ENCODE measurements at places on chromosomes 11 and 22.

GRCh38 chr22:20175597-20175900 lies 24.7 kb upstream of the CCDC188 start:
- H3K4me1 ChIP-seq, result no peaks in the 10 kb centered on the region
- H3K36me3 ChIP-seq, result no peaks in the 10 kb centered on the region
- H3K27me3 ChIP-seq, result peaks cover 4% of the 10 kb centered on the region
- no peak overlapping the region for H3K27ac ChIP-seq
- no peak for DNase-seq

DNA sequence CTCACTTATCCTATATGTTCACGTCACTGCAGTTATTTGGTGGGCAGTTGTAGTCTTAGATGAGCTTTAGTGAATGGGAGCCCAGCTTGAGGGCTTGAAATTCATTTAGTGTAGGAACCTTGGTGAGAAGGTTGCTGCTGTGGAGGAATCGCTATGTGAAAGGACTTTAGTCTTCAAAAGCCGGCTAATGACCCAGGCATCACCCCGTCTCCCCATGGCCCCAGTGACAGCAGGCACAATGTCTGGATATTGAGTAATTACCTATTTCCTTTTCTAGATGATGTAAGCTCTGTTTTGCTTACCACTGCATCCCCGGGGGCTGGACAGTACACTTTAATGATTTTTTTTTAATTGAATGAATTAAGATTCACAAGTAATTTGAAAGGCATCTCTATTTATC lies 283.2 kb downstream of the ST3GAL4 start:
- peaks cover 50% of the 10 kb centered on the region for H3K27me3 ChIP-seq
- no peak for DNase-seq
- no peaks in the 10 kb centered on the region for H3K4me1 ChIP-seq

DNA sequence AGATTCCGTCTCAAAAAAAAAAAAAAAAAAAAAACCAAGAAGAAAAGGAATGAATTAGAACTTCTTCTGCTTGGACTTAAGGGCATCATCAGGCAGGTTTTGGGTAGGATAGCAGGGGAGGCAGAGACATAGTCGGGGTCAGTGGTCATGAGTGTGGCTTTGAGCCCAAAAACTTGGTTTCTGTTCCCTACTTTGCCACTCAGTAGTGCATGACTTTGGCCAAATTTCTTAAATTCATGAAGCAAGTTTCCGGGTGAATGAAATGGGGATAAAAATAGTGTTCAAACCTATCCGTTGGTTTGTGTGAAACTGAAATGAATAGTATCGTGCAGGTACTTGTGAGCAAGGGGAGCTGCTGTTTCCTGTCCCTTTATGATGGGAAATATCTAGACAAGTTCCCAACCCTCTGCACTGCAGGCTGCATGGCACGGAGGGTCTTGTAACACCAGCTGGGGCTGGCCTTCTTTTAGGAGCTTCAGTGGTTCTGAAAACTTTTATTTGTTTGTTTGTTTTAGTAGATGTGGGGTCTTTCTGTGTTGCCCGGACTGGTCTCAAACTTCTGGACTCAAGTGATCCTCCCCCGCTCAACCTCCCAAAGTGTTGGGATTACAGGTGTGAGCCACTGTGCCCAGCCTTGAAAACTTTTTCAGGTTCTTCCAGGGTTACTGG lies 18.4 kb downstream of the NEAT1 start:
- H3K36me3 ChIP-seq, result peaks cover 22% of the 10 kb centered on the region

- DNase-seq, result no peak
- H3K27ac ChIP-seq, result peak overlapping the region; percentile 35
- peaks cover 21% of the 10 kb centered on the region for H3K4me1 ChIP-seq
- H3K27me3 ChIP-seq, result peaks cover 8% of the 10 kb centered on the region
Measured at GRCh38 chr11:65911682-65912568, 6.9 kb downstream of the C11orf68 start.

DNA sequence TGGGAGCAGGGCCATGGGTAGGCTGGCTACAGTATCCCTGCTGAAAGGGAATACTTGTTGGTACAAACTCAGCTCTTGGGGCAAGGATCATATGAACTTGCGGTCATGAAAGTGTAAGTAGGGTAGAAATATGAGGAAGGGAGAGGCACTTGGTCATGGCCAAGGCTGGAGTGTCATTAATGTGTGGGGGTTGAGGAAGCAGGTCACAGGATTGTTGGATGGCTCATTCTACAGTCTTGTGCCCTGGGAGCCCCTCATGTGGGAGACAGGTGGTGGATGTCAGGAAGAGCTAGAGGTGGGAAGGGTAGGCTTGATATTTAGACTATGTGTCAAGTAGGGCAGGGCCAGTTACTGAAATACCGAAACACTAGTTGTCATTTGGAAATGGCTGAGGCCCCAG lies 95.5 kb downstream of the RRM1 start:
- H3K4me1 ChIP-seq, result peaks cover 5% of the 10 kb centered on the region
- H3K27ac ChIP-seq, result no peak overlapping the region
- H3K36me3 ChIP-seq, result no peaks in the 10 kb centered on the region
- no peak for DNase-seq

DNA sequence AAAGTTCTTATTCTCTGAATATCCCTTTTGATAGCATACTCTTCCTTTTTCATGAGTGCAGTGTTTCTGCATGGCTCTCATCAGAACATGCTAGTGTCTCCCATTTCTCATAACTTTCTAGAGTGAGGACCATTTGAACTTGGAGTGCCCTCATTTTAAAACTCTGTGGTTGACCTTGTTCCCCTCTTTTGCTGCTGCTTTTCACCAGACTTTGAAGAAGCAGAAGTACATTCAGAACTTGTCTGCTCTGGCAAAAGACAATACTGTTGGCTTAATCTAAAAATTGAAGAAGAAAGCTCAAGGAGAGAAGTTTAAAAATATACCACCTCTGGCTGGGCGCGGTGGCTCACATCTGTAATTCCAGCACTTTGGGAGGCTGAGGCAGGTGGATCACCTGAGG lies 35.0 kb downstream of the PPARA start:
- peaks cover 26% of the 10 kb centered on the region for H3K4me1 ChIP-seq
- H3K27ac ChIP-seq, result no peak overlapping the region
- no peak for DNase-seq
- H3K4me3 ChIP-seq, result no peak overlapping the region

DNA sequence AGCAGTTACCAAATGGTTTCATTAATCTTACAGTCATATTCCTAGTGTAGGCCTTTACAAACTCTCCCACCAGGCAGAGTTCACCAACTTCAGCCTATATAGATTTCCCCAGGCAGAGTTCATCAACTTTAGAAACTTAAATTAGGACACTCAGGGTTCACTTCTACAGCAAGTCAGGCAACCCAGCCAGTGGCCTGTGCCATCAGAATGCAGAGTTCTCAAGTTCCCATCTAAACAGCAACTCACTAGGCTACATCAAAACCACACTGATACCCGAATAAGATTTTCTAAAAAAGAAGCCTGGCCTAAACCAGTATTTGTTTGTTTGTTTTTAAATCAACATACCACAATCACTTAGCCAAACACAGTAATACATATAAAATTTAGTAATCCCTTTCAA lies 33.7 kb downstream of the PICALM start:
- H3K36me3 ChIP-seq, result peaks cover 16% of the 10 kb centered on the region
- H3K4me3 ChIP-seq, result no peak overlapping the region
- H3K4me1 ChIP-seq, result peaks cover 64% of the 10 kb centered on the region
- no peaks in the 10 kb centered on the region for H3K27me3 ChIP-seq

DNA sequence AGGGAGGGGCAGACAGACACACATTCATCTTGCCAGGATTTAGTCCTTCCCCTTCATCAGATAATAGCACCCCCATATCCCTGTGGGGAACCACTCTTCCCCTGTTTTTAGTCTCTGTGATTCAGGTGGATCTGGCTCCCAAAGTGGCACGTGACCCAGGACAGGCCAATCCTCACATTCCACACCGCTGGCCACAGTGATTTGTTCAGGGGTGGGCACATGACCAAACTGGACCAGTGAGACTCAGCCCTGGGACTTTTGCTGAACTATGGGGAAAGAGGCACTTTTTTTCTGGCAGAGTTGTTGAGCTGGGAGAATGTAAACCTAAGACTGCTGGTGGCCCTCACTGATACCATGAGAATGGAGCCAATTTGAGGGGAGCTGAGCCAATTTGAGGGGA lies 19.1 kb upstream of the KCNJ11 start:
- no peak overlapping the region for H3K4me3 ChIP-seq
- no peak for DNase-seq
- no peaks in the 10 kb centered on the region for H3K4me1 ChIP-seq
- peaks cover 7% of the 10 kb centered on the region for H3K27me3 ChIP-seq

DNA sequence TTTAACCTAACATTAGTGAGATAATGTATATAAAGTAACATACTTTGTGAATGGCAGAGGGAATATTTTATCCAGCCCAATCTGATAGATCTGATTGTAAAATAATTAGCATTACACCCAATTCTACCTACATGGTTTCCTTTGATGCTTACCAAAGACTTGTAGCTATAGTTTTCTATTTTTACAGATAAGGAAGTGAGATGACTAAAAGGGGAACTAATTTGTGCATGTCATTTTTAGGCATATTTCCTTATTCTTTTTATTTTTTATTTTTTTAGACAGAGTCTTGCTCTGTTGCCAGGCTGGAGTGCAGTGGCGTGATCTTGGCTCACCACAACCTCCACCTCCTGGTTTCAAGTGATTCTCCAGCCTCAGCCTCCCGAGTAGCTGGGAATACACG lies 793.7 kb upstream of the LRRC4C start:
- no peak overlapping the region for H3K27ac ChIP-seq
- no peak for DNase-seq
- H3K36me3 ChIP-seq, result peaks cover 2% of the 10 kb centered on the region
- no peaks in the 10 kb centered on the region for H3K4me1 ChIP-seq
- no peak overlapping the region for H3K4me3 ChIP-seq
- H3K27me3 ChIP-seq, result no peaks in the 10 kb centered on the region

- DNase-seq, result peak; percentile 28
- no peak overlapping the region for H3K4me3 ChIP-seq
- peaks cover 9% of the 10 kb centered on the region for H3K4me1 ChIP-seq
- no peaks in the 10 kb centered on the region for H3K36me3 ChIP-seq
- peaks cover 10% of the 10 kb centered on the region for H3K27me3 ChIP-seq
Measured at GRCh38 chr11:115170133-115170815, 333.9 kb downstream of the CADM1 start.

DNA sequence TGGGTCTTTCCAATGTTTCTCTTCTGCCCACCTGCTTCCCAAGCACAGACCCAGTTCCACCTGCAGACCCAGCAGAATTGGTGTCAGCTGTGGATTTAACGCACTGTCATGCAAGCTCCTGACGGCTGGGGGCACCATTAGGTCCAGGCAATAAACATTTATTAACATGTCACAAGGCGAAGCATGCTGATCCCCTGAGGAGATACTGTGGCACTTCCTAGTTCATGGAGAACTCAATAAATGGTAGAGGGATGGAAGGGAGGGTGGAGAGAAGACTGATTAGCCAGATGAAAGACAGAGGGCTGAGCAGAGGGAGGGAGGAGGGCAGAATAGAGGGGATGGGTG lies 68.3 kb upstream of the TSPAN18 start:
- DNase-seq, result no peak
- H3K27ac ChIP-seq, result no peak overlapping the region
- no peak overlapping the region for H3K4me3 ChIP-seq
- H3K36me3 ChIP-seq, result peaks cover 1% of the 10 kb centered on the region

- H3K27me3 ChIP-seq, result no peaks in the 10 kb centered on the region
- no peak overlapping the region for H3K4me3 ChIP-seq
- H3K27ac ChIP-seq, result no peak overlapping the region
- H3K4me1 ChIP-seq, result no peaks in the 10 kb centered on the region
- DNase-seq, result no peak
Measured at GRCh38 chr11:129932381-129933067, 37.1 kb upstream of the NFRKB start.

- peaks cover 12% of the 10 kb centered on the region for H3K36me3 ChIP-seq
- H3K4me1 ChIP-seq, result peaks cover 24% of the 10 kb centered on the region
- DNase-seq, result no peak
Measured at GRCh38 chr11:17979770-17980371, 33.0 kb downstream of the SERGEF start.

- H3K27ac ChIP-seq, result no peak overlapping the region
- H3K27me3 ChIP-seq, result no peaks in the 10 kb centered on the region
- H3K4me1 ChIP-seq, result no peaks in the 10 kb centered on the region
Measured at GRCh38 chr11:27861706-27862430, 161.6 kb upstream of the BDNF start.

DNA sequence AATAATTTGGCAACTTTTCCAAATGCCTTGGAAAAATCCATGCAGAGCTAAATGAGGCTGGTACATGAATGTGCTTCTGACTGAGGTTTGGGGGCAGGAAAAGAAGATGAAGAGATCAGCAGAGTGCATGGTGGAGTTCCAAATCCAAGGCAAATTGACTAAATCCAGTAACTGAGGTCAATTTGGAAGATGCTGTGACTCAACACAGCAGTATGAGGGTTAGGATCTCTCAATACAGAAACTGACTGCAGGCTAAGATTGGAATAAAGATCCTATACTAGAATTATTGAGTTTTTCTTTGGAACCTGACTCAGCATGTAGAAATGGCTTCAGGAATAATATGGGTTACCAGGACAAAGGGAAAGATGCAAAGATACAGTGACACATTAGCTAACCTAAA lies 99.3 kb upstream of the FAT3 start:
- H3K4me3 ChIP-seq, result no peak overlapping the region
- H3K27me3 ChIP-seq, result no peaks in the 10 kb centered on the region
- H3K36me3 ChIP-seq, result no peaks in the 10 kb centered on the region
- H3K4me1 ChIP-seq, result no peaks in the 10 kb centered on the region

GRCh38 chr11:129277198-129277843 lies 85.2 kb upstream of the ARHGAP32 start:
- H3K4me3 ChIP-seq, result peak overlapping the region; percentile 67
- H3K27me3 ChIP-seq, result peaks cover 63% of the 10 kb centered on the region
- no peak for DNase-seq
- H3K36me3 ChIP-seq, result no peaks in the 10 kb centered on the region
- peaks cover 9% of the 10 kb centered on the region for H3K4me1 ChIP-seq

GRCh38 chr22:30704978-30705377 lies 10.3 kb downstream of the OSBP2 start:
- H3K36me3 ChIP-seq, result peaks cover 3% of the 10 kb centered on the region
- DNase-seq, result no peak
- no peaks in the 10 kb centered on the region for H3K27me3 ChIP-seq

- H3K27me3 ChIP-seq, result peaks cover 36% of the 10 kb centered on the region
- H3K36me3 ChIP-seq, result peaks cover 2% of the 10 kb centered on the region
- no peak overlapping the region for H3K4me3 ChIP-seq
Measured at GRCh38 chr11:60310407-60310998, 16.6 kb upstream of the MS4A6E start.
